ENCODE measurements at places on chromosomes 7 and 10. TPM values are rescaled to one million over a fixed set of nuclear protein-coding genes. Genes with fewer than 3 reads are reported as not detected.

DNA sequence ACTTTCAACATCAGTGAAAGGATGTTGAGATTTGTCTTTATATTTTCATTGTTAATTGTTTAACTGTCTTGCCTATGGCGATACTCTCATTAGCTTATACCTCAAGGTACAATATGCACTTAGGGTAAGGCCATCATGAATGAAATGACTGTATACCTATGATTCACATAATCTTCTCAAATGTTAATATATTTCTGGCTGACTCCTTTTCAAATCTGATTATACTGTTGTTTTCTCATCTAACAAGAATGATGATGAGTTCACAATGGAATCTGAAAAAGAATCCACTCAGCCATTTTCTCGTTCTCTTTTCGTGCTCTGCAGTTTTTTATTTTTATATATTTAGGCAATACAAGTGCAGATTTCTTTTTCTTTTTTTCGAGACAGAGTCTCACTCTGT lies 159.1 kb downstream of the ARHGAP12 start:
- DNase-seq, result no peak

- peak; percentile 67 for DNase-seq
Measured at GRCh38 chr10:7410862-7411670, at the start of gene SFMBT2. Gene SFMBT2 (minus strand): TSS chr10:7411034. CDS start chr10:7381898, 29,136 bp downstream.

DNA sequence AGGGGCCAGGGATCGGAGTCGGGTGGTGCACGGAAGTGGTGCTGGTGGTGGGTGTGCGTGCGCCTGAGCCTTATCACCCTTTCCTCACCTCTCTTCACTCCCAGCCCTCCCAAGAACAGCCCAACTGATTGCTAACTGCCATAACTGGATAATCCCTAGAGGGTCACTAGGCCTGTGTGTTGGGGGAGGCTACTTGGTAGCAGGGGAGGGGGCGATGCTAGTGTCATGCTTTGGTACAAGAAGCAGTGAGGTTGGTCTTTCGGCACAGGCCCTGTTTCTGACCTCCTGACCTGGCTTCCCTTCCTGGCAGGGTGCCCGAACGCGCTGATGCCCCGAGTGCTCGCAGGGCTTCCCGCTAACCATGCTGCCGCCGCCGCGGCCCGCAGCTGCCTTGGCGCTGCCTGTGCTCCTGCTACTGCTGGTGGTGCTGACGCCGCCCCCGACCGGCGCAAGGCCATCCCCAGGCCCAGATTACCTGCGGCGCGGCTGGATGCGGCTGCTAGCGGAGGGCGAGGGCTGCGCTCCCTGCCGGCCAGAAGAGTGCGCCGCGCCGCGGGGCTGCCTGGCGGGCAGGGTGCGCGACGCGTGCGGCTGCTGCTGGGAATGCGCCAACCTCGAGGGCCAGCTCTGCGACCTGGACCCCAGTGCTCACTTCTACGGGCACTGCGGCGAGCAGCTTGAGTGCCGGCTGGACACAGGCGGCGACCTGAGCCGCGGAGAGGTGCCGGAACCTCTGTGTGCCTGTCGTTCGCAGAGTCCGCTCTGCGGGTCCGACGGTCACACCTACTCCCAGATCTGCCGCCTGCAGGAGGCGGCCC lies 652 bp downstream of the KAZALD1 start:
- no peak for DNase-seq

- no peak for DNase-seq
Measured at GRCh38 chr10:123888256-123888655, 3.4 kb downstream of the CPXM2 start.

GRCh38 chr7:137003566-137003965 lies 135.1 kb downstream of the CHRM2 start:
- no peak for DNase-seq

GRCh38 chr10:114022766-114023597 lies 20.7 kb upstream of the ADRB1 start:
- no peak for DNase-seq

DNA sequence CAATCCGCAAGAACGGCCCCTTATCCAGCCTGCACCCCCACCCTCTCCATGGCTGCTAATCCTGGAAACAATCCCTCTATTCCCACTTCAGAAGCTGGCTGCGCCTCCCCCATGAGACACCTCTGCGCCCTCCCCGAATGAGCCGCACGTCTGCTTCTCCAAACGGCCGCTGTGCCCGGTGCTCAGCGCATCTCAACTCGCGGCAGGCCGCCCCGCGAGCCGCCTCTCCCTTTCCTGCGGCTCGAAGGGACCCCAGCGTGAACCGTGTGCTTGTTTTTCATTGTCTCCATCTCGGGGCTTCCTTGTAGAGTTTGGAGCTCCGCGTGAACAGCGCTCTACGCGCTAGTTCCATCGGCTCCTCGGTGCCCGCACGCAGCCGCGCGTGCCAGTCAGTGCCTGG lies 20.8 kb upstream of the FXYD4 start:
- no peak for DNase-seq

- DNase-seq, result peak; percentile 52
Measured at GRCh38 chr7:151727579-151728285, 149.2 kb downstream of the PRKAG2 start.

DNA sequence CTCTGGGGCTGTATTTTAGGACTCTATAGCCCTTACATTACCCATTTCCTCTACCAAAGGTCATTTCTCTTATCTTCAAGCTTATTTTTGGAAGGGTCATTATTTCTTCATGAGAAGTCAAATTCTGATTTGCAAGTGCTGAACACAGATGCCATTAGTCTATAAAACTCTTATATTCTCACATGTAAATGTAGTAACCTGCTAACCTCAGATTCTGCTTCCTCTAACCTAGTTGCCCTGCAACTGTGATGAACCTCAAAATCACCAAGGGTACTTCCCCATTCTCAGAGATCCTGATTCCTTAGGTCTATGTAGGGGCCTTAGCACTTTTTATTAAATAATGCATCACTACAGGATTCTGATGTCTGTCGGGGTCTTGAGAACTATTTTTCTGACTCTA lies 6.3 kb downstream of the FAS start:
- no peak for DNase-seq

- no peak for DNase-seq
Measured at GRCh38 chr10:125820701-125821100, 2.4 kb downstream of the UROS start.

DNA sequence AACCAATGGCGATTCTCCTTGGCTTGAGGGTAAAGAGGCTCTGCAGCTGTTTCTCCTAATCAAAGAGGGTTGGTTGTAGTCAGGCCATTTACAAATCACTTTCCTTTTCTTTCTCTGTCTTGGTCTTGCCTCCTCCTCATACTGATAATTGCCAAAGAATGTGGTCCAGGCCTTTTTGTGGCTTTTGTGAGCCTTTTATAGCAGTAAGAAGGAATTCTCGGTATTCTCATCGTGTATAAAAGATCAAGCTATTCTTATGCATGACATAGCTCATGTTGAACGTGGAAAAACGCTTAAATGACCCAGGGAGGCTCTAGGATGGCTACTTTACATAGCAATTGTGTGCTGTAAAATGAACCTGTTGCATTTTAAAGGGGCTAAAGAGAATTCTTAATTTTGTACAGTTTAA lies 62.6 kb downstream of the RBM20 start:
- no peak for DNase-seq

DNA sequence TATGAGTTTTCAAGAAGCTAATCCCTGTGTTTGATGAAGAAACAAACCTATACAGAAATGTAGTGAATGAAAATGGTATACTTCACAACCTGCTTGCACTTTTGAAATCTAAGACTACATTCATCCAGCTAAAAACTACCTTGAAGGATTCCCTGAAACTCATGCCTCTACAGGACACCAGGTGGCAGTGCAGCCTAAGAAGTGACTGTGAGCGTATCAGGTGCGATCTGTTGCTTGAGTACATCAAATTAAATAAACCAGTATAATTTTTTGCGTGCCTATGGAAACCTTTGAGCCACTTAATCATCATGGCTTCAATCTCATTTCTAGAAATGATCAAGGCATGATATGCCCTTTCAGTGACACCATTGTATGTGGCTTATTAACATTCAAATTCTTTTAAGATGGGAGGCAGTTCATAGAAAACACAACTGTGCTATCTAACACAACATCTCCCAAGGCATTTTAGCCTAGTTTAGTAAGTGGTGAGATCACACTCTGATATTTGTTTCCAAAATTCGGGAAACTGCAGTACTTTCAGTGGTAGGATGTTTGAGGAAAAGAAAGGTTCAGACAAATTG lies 57.4 kb downstream of the PPP1R17 start:
- DNase-seq, result peak; percentile 15

GRCh38 chr10:36872702-36873393 lies 252.6 kb upstream of the ANKRD30A start:
- DNase-seq, result no peak

GRCh38 chr10:71645185-71645584 lies 74.4 kb downstream of the C10orf105 start:
- DNase-seq, result no peak

DNA sequence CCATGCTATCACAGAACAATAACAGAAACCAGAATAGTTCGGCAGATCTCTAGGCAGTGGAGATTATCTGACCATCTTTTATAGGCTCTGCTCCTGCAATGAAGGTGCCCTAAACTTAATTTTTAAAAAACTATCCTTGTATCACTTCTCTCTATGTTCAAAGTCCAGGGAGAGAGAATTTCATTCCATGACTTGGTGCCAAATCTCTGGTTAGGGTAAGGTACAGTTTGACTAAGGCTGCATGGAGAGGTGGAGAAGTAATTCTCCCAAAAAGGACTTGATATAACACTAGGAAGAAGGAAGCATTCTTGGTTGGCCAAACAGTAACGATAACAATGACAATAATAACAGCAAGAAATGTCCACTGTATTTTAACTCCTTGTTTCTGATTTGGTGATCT lies 40.0 kb downstream of the DNAJB9 start:
- no peak for DNase-seq

GRCh38 chr7:28263622-28264271 lies 83.2 kb upstream of the JAZF1 start:
- DNase-seq, result no peak

DNA sequence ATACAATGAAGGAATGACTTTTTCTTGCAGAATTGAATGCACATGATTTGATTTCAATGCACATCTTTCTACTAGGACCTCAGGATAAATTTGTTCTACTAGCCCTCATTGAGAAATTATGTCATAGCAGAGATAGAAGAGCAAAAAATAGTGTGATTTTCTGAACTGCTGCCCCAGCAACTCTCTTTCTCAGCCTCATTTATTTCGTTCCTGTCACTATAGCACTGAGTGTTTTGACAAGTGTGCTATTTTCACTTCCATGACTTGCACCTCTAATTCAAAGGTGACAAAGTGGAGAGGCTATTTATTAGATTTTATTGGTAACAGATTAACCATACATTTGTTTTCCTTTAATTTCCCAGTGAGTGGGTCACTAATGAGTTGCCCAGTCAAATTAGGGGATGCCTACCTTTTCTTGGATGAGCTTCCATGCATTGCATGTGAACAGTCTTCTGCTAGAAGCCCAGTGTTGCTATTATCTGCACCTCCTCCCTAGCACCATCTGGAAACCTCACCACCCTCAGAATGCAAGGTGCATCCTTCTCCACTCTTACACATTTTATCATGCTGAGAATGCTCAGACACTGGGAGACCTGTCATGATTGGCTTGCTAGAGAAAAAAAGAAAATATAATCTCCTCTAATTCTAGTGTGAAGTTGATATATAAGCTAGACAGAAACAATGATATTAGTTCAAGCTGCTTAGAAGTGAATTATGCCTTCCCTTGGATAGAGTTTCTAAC lies 119.6 kb upstream of the CTTNBP2 start:
- no peak for DNase-seq

DNA sequence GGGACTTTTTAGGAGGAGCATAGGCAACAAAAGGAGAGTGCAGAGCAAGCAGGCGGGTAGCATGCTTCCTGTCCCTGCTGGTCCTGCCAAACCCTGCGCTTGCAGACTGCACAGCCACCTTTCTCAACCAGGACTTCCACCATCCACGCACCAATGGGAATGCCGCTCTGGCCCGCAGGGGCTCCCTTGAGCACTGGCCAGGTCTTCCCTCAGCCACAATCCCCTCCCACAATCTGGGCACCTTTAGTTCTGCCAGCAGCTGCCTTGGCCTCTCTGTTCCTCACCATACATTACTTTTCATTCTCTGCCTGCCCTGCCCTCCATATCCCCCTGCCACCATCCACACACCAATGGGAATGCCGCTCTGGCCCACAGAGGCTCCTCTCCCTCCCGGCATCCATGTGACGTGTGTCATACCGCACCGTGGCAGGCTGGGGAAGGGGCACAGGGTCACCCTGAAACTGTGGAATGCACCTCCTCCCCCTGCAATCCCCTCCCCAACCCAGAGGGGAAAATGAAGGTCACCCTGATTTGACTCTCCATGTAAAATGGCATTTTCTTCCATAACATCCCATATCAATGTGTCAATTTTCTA lies 97.3 kb upstream of the MACROH2A2 start:
- no peak for DNase-seq

GRCh38 chr10:24299578-24300260 lies 90.8 kb downstream of the KIAA1217 start:
- DNase-seq, result no peak

DNA sequence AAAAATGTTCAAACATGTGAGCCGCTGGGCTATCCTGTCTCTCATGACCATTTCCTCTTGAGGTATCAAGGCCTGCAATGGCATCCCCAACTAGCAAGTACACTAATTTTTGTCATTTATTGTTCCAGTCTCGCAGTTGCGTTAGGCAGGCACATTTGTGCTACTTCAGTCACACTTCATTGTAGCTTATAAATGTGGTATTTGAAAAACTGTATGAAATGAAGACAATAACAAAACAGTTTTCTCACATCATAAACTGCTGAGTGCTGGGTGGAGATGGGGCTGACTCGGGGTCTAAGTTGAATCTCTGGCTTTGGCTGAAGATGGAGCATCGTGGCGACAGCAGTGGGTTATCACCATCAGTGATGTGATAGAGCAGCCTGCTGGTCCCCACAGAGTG lies 92.7 kb downstream of the FAM13C start:
- no peak for DNase-seq

DNA sequence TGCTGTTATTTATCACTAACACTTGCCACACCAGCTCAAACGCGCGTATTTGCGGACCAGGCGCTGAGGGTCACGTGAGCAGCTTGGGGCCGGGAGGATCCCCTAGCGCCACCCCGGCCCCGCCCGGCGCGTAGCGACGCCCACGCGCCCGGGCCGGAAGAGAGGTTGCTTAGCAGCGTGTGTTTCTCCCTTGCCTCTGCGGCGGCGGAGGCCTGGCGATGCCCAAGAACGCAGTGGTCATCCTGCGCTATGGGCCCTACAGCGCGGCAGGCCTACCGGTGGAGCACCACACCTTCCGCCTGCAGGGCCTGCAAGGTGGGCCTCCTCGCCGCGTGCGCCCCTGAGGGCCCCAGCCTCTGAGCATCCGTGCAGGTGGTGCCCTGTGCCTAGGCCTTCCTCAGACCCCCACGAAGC lies at the start of gene C10orf53:
Gene C10orf53, plus strand, starts transcription at position 172 of the 414 bp plus-strand sequence. Its CDS starts 47 bp downstream, at position 219.
- DNase-seq, result no peak

HTR5A gene
- not detected for total RNA-seq

TMEM139 gene
- not detected for total RNA-seq

EGR2 gene
- total RNA-seq, result 6.1 TPM

UNCX gene
- not detected for total RNA-seq

TSPAN12 gene
- not detected for total RNA-seq

OR2A5 gene
- total RNA-seq, result not detected

ANKRD7 gene
- total RNA-seq, result not detected

EPO gene
- not detected for total RNA-seq

CYP26C1 gene
- not detected for total RNA-seq

PRF1 gene
- total RNA-seq, result 57.3 TPM

LEP gene
- not detected for total RNA-seq

PALD1 gene
- total RNA-seq, result not detected
